ENCODE measurements at places on chromosomes 1 and 21.

DNA sequence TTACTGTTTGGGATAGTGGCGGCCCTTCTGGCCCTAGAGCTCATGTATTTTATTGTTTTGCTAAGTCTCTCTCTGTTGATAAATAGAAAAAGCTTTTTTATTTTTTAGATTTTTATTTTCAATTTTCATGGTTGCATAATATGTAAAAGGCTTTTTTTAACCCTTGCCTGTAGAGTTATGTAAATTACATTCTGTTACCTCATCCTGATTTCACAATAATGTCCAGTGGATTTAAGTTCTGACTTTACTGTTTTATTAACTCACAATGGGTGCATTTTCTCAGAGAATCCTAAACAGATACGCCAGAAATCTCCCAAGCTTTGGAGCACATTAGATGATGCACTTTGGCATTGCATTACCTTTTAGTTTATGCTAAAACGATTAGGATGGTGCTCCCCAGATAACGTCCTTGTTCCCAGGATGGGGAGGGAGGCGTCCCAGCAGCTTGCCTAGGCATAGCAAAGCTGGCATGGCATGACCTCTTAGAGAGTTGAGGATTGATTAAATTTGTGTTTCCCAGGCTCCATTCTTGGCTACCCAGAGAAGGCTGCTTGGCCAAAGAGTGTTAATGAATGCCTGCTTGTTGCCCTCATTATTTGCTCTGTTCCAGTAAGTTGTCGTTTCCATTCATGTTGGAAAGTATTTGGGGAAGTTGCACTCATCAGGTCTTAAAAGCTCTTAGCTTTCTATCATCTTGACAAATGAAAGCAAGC, 17.1 kb downstream of the UTP25 start:
- DNase-seq = no peak

DNA sequence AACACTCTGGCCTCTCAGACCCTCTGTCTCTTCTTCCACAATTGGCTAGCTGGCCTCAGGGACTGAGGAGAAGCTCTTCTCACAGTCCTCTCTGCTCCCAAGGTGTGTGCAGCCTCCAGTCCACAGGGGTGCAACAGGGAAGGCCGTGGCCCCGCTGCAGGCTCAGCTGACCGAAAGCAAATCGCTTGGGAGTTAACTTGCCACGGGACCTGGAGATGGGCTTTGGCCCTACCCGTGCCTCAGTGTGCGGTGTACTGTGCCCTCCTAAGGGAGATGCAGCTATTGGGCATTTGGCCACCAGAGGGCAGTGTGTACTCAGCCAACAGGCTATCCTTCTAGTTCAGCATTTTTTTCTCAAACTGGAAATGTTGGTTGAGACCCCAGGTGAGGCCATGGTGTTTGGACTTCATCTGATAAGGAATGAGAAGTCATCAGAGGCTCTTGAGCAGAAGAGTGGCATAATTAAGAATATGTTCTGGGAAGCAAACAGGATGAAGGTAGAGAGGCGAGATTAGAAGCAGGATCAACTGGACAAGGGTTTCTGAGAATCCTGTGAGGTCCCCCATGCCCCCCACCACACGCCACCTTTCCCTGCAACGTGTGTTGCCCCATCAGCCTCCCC, 42.5 kb upstream of the TMEM125 start:
- DNase-seq = peak; percentile 82

DNA sequence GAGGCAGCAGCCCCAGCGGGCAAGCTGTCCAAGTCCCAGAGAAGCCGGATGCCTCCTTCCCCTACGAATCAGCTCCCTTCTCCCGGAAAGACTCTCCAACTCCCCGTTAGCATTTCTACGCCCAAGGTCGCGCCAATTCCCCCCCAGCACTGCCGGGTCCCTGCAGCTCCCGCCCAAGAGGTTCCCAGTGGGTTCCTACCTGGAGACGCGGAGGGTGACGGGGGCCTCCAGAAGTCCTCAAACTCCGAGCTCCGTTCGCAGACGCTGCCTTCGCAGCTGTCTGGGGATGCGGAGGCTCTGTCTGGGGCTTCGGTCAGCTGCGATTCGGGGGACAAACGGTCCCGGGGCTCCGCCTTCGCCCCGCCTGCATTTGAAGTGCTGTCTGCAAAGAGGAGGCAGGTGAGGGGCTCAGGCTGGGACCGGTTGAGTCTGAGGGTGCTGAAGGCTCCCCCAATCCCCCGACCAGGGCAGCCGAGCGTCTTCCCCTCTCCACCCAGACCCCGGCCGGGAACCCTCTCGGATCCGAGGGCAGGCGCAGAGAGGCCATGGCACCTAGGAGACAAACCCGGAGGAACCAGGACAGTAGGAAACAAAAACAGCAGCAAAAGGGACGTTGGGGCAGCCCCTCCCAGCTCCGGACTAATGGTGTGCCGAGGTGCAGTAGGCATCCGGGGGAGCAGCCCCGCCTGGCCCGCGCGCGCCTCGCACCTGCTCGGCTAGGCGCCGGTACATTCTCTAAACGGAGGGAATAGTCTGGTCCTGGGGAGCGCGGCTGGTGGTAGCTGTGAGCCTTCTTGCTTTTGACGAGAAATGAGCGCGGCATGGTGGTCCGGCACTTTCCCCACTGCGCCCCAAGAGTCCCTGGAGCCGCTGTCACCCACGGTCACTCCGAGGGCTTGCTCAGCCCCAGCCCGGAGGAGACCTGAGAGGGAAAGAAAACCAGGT, 3.8 kb downstream of the GFI1 start:
- DNase-seq = no peak

DNA sequence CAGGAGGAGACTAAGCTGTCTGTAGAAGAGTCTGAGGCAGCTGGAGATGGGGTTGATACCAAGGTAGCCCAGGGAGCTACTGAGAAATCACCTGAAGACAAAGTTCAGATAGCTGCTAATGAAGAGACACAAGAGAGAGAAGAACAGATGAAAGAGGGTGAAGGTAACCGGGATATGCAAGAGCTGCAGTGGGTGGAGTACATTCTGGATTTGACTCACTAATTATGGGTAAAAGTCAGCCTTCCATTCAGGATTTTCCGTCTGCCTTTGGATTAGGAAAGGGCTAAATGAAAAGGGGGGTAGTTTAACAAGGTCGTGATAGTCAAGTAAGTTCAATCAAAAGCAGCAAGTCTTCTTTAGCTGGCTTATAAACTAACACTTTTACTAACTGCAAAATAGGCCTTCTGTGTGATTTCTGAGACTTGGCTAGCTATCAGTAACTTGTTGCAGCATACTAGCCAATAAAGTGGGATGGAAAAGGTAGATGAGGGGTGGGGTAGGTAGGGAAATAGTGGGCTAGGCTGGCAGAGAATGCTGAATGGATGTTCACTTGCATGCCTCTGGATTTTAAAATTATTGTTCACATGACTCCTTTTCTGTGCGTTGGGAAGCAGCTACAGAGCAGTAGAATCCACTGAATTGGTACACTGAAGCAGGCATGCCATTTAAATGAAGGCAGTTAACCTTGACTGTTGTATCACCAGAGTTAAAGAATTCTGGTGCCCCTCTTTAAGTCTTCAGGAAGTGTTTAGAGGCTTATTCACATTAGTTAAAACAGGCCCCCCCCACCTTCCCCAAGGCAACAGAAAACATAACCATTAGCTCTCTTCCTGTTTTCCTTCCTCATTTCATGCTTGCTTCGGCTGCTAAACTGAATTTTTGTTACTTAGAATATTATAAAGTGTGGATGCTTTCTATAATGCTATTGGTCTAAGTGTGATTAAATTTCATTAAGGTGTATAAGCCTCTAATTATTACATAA, 15.4 kb downstream of the CCDC17 start:
- DNase-seq = no peak

- no peak for DNase-seq
These were observed 34.8 kb upstream of the SLC35F3 start for GRCh38 chr1:233869680-233870079.

DNA sequence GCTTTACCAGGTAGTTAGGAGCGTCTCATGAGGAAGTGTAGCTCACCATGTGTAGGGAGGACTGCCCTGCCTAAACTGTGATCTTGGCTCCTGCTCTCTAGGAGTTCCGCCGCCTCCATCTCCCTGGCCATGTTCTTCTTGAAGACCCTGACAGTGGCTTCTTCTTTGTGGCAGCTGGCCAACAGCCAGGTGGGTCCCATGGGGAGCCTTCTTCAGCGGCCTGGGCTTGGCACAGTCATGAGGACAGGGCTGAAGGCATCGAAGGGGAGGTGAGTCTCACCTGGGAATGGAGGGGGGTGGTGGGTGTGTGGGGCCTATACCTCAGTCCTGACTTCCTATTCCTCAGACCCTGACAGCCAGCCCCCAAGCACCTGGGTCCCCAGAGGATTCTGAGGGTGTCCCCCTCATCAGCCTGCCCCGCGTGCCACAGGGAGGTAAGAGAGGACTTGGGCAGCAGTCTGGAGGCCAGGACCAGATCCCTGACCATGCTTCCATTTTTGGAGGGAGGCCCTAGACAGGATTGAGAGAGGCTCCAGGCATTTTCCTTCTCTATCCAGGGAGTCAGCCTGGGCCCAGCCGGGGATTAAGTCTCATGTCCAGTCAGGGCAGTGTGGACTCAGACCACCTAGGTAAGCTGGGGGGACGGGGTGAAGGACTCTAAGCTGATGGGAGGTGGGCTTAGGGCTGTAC, 21.4 kb downstream of the HYI start:
- no peak for DNase-seq

GRCh38 chr1:51642739-51643142, 25.8 kb downstream of the OSBPL9 start:
- DNase-seq = no peak

DNA sequence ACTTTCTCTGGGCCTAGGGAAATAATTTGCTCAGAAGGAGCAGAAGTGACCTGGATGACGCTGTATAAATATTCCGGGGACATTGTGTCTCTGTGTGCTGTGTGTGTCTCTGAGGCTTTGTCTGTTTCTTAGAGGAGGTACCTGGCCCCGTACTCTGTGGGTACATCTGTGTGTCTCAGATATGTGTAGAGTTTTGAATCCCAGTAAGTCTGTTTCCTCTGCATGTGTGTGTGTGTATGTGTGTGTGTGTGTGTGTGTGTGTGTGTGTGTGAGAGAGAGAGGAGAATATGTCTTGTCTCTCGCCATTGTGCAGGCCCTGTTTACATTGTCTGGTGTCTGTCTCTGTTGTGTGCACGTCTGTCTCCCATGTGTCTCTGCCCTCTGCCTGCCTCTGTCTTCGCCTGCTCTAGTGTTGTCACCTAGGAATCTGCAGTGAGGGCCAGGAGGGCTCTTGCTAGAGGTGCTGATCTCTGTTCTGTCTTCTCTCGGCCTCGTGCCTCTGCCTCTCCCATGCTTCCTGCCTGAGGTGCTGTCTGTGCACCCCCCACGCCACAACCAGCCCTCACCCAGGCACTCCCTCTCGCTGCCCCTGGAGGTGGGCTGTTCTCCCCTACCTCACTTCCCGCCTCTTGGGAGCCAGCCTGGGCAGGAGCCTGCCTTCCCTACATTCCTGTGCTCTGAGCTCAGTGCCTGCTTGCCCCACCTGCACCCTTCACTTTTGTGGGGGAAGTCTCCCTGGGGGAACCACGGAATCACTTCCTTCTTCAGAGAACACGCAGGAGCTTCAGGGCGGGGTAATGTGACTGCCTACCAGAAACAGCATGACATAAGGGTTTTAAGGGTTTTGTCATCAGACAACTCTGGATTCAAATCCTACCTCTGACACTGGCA, 5.9 kb downstream of the MAP7D1 start:
- no peak for DNase-seq

DNA sequence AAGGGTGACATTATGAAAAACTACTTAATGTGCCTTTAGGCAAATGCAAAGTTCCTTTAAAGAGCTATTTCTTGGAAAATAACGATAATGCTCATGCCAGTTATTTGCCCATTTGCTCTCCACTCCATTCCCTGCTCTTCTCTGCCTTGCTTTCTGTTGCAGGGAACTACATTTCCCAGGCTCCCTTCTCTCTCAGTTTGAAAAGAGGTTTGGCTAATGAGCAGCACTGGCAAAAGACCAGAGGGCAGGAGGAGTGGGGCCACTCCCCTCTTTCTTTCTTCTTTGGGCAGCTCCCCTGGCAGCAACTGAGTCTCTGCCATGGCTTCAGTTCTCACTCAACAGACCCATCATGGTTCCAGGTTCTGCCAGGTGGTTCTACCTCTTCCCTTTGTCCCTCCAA, 130.5 kb downstream of the RWDD3 start:
- no peak for DNase-seq

DNA sequence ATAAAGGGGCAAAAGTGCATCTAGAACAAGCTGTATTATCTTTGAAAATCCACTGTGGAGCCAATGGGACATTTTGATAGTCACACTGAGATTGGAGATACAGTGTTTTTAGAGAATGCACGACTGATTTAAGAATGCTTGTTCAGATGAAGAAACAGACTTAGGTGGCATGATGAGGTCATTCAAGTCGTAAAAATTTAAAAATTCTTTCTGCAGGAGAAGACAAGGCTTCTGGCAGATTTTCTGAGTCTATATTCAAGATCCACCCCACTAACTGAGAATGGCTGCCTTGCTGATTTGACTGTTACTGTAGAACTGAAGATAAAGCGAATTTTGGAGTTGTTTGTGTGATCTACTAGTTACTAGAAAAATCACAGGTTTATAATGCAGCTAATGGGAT, 310.6 kb downstream of the LRRC7 start:
- DNase-seq = no peak

- DNase-seq = peak; percentile 70
These were observed 22.0 kb downstream of the THAP3 start for GRCh38 chr1:6646499-6647148.

DNA sequence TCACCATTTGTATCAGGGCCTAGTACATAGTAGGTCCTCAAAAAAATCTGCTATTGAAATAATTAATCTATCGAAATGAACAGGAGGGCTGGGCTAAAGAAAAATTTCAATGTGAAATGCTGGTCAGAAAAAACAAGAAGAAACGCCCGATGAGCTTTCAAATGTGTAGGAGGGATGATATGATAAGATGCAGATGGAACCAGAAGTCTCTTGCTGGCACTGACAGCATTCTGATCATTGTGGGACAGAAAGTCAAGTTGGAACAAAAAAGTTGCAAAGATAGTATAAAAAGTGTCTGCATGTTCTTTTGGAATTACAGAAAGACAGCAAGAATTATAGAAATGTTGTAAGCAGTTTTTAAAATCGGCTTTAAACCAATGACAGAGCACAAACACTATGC, 11.1 kb downstream of the G0S2 start:
- no peak for DNase-seq

DNA sequence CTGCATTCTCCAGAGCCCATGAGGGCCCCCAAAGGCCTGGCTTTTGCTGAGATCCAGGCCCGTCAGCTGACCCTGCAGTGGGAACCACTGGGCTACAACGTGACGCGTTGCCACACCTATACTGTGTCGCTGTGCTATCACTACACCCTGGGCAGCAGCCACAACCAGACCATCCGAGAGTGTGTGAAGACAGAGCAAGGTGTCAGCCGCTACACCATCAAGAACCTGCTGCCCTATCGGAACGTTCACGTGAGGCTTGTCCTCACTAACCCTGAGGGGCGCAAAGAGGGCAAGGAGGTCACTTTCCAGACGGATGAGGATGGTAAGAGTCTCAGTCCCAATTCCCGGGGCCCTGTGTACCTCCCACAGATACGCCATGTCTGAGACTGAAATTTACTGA, 39.1 kb downstream of the PTPRU start:
- DNase-seq = no peak

All from HEK293T (cell line).